ENCODE measurements at places on chromosomes 16 and 17.
A peak's percentile ranks its signal among the peaks of the same experiment; 100 is the strongest.

- no peak for DNase-seq
These were observed 114.2 kb upstream of the TMEM97 start for GRCh38 chr17:28204751-28205150.

DNA sequence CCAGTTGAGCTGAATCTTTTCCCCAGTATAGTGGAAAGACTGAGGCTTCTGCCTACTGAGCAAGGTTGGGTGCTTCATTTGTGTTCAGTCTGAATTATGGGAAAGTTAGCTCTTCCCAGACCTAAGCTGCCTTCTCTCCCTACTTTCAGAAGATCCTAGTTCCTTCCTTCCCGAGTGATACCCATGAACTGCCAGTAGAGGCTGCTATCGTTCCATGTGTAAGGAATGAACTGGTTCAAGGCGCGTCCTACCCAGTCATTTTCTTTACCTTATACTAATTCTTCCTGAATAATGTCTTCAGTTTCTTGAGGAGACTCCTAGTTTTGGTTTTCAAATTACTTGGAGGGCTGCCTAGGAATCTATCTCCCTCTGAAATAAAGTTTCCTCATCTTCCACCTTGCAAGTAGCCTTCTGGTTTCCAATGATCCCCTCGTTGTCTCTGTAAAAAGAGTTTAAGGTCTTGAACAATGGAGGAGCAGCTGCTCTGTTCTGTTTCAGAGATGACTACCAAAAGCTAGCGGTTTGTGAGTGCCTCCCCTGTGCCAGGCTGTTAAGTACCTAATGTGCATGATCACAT, 934 bp upstream of the AOC2 start:
- peak; percentile 73 for DNase-seq

- no peak for DNase-seq
These were observed 17.0 kb upstream of the ANKFN1 start for GRCh38 chr17:56136301-56136700.

- no peak for DNase-seq
These were observed 255.4 kb upstream of the CACNG5 start for GRCh38 chr17:66579556-66579955.

- DNase-seq, result no peak
These were observed 51.4 kb upstream of the WSCD1 start for GRCh38 chr17:6018788-6019187.

GRCh38 chr17:77828749-77829539, 129.6 kb upstream of the TNRC6C start:
- DNase-seq, result no peak

DNA sequence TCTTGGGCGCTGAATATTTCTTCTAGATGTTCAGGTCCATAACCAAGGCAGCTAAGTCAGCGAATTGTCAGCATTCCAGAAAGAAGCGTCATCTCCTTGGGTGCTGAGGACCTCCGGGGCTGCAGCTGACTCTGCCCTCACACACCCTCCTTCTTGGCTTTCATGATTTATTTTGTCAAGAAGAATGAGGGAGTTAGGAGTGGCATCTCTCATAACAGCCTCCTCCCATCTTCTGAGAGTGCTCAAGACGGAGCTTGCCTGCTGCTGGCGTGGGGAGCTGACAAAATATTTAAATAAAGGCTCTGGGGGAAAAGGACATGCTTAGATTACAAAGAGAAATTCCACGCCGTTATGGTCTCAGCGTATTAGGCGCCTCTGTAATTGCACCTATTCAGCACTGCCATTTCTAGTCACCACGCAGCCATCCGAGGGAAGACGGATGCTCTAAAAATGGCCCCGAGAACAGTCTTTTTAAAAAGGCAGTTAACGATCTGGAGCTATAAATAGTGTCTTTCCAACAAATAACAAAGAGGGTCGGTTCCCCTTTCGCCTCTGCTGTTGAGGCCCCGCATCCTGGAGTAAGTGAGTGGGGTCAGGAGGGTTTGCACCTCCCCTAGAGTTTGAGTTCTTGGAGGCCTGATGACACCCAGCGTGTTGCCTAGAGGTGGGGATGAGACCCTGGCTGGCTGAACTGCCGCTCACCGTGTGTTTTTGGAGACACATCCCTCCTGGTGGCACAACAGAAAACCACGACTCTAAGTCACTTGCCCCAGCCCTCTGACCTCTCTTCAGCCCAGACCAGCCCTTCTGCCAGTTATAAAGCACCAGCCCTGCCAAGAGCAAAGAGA, 187.0 kb downstream of the CCDC182 start:
- DNase-seq, result no peak

GRCh38 chr17:80191865-80192661, 22.2 kb downstream of the CARD14 start:
- DNase-seq, result no peak

GRCh38 chr17:81082177-81083073, 47.5 kb downstream of the BAIAP2 start:
- no peak for DNase-seq

DNA sequence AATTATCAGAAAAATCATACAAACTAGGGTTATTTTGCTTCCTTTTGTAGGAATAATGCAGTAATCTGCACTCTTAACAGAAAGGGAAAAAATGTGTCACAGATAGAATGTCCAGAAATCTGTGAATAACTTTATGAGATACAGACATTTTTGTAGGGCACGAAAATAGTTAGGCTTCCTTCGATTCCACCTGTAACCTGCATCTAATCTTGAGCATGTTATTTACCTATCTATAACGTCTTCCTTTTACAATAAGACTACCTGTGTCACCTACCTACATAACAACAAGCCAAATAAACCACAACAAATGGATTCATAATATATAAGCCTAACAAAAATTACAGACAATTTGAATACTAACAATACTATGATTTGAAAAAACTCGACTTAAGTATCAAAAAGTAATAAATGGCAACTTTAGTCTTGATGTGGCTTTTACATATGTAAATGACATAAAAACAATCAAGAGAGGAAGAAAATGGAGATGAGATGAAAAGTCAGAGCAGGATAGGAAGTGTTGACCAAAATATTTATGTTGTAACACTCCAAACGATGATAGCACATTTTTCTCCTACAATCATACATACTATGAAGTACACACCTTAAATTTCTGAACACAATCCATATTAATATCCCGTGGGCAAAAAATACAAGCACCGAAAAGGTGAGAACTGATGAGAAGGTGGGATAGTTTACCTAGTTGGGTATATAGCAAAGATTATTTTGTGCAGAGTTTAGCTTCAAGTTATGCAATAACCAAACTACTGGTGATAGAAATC, 2.5 kb downstream of the STAT5B start:
- DNase-seq, result no peak

GRCh38 chr16:54817940-54818574, 112.6 kb upstream of the IRX5 start:
- DNase-seq, result no peak

- DNase-seq, result no peak
These were observed 80.0 kb downstream of the ATF7IP2 start for GRCh38 chr16:10465821-10466220.

DNA sequence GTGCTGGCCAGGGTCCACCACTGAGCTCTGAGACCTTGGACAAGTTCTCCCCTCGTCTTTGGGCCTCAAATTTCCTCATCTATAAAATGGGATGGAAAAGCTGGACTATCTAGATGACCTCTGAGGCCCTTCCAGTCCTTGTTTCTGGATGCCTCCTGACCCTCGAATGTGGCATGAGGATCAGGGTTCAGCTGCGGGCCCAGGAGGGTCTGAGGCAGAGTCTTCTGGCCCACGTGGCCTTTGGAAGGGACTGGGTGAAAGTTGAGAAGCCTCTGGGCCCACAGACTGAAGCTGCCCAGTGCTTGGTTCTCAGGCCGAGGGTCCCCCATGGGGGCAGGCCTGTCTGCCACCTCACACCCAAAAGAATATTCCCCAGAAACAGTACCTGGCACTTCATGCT, 16.9 kb upstream of the MRPS23 start:
- no peak for DNase-seq

GRCh38 chr16:74865922-74866598, 91.4 kb upstream of the FA2H start:
- DNase-seq, result no peak

GRCh38 chr17:81373536-81374160, 21.6 kb upstream of the BAHCC1 start:
- DNase-seq, result no peak

DNA sequence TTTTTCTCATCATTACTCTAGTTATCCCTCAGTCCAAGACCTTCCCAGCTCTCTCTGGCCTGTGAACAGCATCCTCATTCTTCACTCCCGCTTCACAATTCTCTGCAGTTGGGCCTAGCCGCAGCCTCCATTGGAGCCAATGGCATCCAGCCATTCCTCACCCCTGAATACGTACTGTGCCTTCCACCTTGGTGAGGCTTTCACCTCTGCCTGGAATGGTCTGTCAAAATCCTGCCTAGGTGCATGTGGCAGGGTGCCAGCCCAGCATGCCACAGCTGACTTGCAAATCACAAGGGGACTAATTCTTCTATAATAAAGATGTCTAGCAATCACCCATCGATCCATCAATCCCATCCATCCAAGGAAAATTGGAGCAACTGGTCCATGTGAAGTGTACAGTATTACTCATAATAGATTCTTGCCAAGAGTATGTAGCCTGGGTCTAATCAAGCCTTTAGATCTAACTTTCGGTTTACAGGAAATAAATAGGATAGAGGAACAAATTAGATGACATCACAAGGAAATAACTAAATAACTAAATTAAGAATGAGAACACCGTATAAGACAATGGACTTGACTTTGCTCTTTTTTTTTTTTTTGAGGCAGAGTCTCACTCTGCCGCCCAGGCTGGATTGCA, 5.1 kb upstream of the CX3CL1 start:
- no peak for DNase-seq

- no peak for DNase-seq
These were observed 53.8 kb downstream of the PRMT7 start for GRCh38 chr16:68364561-68364998.

DNA sequence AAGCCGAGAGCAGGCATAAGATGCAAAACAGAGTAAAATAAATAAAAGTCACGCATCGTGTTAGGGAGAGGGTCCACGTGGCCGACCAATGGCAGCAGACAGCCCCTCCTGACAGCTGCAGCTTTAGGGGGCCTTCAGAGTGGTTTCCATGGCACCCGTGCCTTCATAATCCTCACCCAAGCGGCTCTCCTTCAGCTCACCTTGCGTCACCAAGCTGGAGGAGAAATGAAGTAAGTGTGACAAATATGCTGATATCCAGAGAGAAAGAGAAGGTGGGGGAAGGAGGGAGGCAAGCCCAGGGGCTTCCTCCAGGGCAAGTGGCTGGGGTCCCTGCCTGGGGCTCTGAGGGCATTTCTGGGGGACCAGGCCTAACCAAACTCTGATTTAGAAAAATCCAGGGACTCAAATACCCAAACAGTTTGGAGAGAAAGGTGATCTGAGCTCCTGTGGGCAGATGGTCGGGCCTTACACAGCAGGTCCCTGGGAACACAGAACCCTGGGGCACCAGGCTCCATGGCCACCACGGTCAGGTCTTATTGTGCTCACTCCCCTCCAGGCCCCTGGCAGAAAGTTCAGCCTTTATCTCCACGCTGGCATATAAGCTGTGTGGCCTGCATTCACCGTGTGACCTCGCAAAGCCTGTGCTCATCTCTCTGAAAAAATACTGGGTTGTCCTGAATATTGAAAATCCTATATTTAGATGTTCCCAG, 80.7 kb upstream of the TNRC6C start:
- DNase-seq, result no peak

GRCh38 chr17:50421308-50422051, 4.5 kb upstream of the ACSF2 start:
- DNase-seq, result peak; percentile 66

Measured in small intestine (tissue), 16 donors.